ENCODE measurements at places on chromosomes 3 and 15. TPM values are rescaled to one million over a fixed set of nuclear protein-coding genes. Genes with fewer than 3 reads are reported as not detected.

SMCO1 gene
- total RNA-seq: not detected

RETNLB gene
- not detected for total RNA-seq

COL8A1 gene
- 0.20 TPM for total RNA-seq

CADPS gene
- not detected for total RNA-seq

KBTBD12 gene
- 0.16 TPM for total RNA-seq

LMOD3 gene
- total RNA-seq: not detected

RTP4 gene
- 9.0 TPM for total RNA-seq

GRAMD2A gene
- total RNA-seq: not detected

CAMK1 gene
- 0.69 TPM for total RNA-seq

ANKUB1 gene
- total RNA-seq: not detected

CLSTN2 gene
- not detected for total RNA-seq

FEZF2 gene
- total RNA-seq: not detected

OSTN gene
- total RNA-seq: not detected

STAC gene
- total RNA-seq: 0.09 TPM

GPR27 gene
- total RNA-seq: not detected

B3GNT5 gene
- total RNA-seq: 0.37 TPM

GOLGA6L24 gene
- total RNA-seq: not detected

CCR8 gene
- not detected for total RNA-seq

HYAL2 gene
- total RNA-seq: 4.2 TPM

PLA2G4D gene
- total RNA-seq: not detected

TRIM42 gene
- not detected for total RNA-seq

FES gene
- 27.4 TPM for total RNA-seq

OR5K2 gene
- total RNA-seq: not detected

TMIE gene
- 0.39 TPM for total RNA-seq

TUBGCP5 gene
- 21.7 TPM for total RNA-seq

IL16 gene
- total RNA-seq: 206 TPM
